NCI-H1417 (cell line): ENCODE measurements at places on chromosomes 11 and 22.

DNA sequence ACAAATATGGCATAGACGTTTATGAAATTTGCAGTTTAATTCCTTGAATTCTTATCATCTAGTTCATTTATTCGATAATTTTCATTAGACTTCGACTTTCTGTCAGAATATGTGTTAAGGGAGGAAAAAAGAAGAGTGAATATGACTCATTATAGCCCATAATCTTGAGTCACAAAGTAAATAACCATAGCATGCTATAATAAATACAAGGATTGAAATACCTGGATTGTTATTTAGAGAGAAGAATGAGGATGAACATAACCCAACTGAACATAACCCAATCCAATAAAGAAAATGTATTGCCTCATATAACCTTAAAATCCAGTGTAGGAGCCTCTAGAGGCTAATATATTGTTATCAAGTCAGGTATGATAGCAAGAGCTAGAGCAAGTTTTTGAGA is 1858.3 kb upstream of the RAG2 start:
- DNase-seq = no peak

DNA sequence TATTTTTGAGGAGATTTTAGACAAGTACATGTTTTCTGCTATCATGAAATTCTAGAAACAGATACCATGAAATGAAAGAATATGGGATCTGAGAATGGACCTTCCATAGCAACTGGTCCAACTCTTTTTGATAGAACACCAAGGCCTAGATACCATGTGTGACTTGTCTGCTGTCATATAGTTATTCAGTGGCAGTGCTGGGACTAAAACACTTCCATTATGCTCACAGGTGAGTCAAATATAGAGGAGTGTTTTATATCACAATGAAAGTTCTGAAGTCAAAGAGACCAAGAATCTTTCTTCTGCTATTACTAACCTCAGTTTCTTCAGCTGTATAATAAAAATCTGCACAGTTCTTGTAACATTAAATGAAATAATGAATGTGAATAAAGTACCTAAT is 276.9 kb downstream of the DCDC1 start:
- DNase-seq = no peak

DNA sequence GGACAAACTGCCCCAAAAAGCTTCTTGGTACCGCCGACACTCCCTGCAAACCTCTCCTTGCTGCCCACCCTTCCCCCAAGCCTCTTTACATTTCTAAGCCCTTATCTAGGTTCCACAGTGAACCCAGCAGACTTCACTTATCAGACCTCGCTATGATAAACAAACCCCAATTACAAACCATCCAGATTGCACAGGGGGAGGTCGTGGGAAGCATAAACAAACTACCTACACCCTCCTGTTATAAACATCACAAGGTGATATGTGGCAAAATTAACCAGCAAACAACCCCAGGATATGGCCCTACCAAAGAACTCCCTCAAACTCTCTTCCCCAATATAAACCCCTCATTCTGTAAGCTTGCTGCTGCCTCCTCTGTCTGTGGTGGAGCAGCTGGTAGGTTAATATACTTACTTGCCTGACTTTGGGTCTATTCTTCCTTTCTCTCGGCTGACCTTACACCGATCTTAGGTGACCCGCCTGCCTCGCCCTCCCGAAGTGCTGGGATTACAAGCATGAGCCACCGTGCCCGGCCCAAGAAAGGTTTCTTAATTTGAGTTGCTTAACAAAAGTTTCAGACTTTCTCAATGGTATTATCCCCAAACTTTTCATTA is 66.0 kb upstream of the TENM4 start:
- no peak for DNase-seq

DNA sequence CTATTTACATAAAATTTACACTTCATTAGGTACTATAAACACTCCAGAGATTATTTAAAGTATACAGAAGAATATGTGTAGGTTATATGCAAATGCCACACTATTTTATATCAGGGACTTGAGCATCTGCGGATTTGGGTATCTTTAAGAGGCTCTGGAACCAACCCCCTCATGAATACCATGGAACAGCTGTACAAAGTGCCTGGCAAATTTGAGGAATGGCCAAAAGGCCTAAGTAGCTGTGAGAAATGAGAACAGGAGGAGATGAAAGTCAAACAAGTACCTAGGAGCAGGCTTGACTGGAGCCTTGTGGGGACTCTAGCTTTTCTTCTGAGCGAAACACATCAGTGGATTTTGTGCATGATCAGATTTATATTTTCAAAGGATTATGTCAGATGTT is 149.3 kb downstream of the RBFOX2 start:
- DNase-seq = no peak

DNA sequence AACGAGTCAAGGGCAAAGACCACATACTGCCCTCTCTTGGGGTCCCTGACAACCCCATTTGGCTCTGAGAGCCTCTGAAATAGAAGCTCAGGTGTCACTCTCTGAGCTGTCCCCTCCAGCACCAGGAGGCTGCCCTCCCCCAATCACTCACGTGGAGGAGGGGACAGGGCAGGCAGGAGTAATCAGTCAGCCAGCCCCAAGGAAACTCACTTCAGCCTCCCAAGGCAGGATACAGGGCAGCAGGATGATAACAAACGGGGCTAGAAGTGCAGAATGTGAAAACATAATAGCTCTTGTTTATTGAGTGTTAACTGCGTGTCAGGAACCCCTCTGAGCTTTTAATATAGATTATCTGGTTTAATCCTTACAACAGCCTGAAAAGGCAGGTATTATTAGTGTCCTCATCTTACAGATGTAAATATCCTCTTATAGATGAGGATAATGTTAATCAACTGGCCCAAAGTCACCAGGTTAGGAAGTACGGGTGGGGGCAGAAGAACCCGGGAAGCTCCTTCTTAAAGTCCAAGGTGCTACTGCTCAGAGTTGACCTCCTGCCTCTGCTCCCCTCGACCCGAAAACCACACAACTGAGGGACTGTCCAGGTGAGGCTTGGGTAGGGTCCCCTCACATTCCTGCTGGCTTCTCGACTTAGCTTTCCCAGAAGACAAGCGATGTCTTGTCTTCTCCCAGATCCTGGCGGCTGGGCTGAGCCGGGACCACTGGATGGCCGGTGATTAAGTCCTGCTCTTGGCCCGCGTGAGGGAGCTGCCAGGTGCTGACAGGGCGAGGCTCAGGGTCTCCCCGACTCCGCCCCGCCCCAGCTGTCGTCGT is 2.7 kb downstream of the CHRM4 start:
- DNase-seq = no peak

GRCh38 chr11:34302046-34302921 is 55.5 kb downstream of the ABTB2 start:
- DNase-seq = no peak

GRCh38 chr11:21814169-21814568 is 378.7 kb upstream of the ANO5 start:
- DNase-seq = no peak
